ENCODE measurements at places on chromosomes 5 and 9.

DNA sequence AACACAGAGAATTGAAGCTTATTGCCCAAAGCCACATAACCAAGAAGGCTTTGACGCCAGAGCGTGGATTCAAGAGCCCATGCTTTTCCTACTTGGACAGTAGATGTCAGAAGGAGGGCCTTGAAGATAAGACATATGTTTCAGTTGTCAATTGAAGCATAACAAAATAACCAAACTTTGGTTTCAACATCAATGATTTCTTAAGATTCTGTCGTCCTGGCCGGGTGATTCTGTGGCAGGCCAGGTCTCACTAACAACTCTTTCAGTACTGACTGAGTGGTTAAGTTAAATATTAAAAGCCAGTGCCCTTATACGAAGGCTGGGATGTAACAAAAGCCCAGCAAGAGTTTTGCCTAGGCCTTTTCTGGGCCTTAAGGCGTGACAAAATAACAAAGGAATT is 94.0 kb downstream of the RCL1 start:
- DNase-seq, result no peak

- no peak for DNase-seq
These were observed 104.4 kb upstream of the MPDZ start for GRCh38 chr9:13383855-13384254.

- no peak for DNase-seq
These were observed 11.3 kb downstream of the RAPGEF1 start for GRCh38 chr9:131728546-131728910.

- peak; percentile 97 for DNase-seq
These were observed at the start of gene FSD1L for GRCh38 chr9:105447814-105448812. Gene FSD1L, plus strand, starts transcription at chr9:105448034. Its CDS starts 187 bp downstream, at chr9:105448221.

DNA sequence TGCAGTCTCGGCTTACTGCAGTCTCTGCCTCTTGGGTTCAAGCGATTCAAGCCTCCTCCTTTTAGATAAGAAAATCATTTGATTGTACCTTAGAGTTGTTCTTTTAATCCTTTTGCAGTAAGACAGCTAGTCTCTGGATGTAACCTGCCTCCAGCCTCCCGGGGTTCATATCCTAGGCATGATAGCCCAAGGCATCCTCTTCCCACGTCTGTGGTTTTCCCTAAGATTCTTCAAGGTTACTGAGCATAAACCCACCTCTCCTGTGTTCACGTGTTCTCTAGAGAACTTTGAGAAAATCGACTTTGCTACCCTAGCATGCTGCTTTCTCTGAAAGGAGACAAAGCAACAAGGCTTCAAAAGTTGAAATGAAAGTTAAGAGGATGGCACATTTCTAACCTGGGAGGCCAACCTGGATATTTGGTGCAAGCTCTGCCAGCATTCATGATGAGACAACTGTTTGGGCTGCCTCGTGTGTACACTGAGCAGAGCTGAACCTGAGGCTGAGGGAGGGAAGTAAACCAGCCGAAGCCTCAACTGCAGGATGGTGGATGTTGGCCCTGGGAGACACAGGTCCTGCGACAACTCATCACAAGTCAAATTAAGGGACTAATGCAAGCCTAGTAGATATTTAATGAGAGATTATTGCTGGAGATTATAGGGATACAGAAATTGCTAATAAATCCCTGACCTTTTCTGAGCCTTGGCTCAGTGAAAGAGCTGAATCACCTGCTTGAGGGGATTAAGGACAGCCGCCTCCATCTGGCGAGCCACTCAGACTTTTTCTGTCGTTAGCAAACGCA is 261.8 kb downstream of the ARHGAP26 start:
- no peak for DNase-seq

DNA sequence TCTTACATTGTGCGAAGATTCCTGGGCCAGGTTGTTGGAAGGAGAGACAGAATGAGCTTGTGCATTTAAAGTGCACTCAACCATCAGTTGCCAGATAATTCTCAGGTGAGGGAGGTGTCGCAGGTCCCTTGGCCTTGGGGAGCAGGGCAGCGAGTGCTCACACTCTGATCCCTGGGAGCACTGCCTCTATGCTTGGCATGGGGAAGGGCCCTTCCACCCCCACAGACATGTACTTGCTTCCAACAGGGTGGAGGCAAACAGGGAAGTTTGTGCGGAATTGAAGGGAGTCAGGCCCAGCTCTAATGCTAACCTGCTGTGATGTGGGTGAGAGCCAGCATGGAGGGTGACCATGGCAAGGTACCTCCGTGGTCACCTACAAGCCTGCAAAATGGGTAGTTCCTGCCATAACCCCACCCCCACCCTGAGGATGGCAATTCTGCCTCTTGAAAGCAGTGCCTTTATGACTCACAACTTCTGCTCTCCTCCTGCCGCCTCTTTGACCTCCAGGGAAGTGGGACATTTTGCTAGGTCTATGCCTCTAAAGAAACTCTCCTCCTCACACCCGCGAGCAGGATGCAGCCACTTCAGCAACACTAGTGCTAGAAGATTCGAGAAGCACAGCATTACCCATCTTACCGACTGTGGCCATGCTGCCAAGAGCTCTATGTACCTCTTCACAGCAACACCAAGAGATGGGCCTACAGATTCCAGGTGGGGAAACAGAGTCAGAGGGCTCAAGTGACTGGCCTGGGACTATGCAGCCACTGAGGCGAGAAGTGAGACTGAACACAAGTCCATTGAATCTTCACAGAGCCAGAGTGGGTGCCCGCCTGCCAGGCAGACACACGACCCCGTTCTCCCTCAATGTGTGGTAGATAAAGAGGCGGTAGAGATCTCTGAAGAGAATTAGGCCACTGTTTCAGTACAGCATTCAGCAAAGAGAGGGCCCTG is 22.1 kb upstream of the SLC25A51 start:
- no peak for DNase-seq

Measured in hematopoietic multipotent progenitor cell treated with erythropoietin and hydrocortisone succinate and interleukin-3 and kit ligand, for 4 days (in vitro differentiated cells).